ENCODE measurements at places on chromosomes 4 and X. TPM values are rescaled to one million over a fixed set of nuclear protein-coding genes. Genes with fewer than 3 reads are reported as not detected.

Gene ZXDA
- 6.8 TPM for total RNA-seq

DNA sequence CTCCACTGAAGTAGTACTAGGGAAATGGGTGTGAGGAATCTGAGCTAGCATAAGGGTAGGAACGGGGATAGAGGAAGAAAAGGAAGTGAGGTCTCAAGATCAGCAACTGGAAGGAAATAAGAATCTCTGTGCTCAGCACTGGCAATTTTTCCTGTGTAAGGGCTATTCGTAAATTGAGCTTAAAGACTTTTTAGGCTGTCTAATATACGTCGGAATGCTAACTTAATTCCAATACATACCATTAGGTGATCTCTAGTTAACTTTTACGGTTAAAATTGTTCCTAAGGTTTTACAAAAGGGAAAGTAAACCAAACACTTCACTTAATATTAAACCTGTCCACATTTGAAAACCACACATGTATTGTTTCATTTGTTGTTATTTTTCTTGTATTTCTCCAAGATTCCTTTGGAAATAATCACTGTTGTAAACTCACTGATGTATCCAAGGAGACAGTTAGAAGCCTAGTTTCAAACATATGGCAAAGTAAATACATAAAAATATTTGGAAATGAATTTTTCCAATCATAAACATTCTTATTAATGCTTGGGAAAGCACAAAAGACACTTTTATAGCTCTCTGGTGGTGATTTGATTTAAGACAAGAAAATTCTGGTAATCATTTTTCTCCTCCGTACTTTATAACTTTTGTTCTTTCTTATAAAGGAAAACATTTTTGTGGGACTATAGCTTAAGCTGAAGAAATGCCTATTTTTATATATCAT lies 28.1 kb upstream of the HPGDS start:
- DNase-seq, result no peak

GRCh38 chr4:20493761-20494353 lies 206.4 kb upstream of the PACRGL start:
- DNase-seq, result no peak

DNA sequence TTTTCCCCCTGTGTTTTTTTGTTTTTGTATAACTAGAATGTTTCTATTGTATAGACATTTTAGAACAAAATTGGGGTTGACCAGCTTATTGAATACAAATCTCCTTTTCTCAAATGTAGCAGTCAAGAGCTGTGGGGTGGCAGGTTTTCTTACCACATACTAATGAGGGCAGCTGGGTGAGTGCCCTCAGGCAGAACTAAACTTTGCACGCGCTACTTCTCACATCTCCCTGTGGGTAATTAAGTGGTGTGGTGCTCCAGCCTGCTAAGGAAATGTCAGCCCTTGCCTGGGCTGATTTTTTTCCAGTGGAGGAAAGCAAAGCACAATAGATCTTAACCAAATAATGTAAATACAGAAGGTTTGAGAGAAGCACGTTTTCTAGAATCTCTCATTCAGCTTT lies 717.6 kb upstream of the TENM3 start:
- DNase-seq, result no peak

GRCh38 chrX:56798866-56799758 lies 70.1 kb downstream of the NBDY start:
- no peak for DNase-seq

DNA sequence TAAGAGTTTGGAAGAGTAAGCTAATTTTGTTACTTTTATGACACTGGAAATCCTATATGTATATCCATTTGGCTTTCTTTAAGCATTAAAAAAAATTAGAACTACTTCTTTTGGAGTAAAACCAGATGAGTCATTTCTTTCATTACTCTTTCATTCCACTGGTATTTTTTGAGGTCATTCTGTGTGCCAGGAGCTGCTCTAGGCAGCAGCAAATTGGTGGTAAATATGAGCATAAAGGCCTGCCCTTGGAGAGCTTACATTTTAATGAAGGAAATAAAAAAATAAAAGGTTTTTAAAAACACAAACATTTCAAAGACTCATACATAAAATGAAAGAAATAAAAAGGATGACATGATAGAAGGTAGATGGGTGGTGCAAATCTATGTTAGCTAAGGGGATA lies 37.4 kb downstream of the MID1 start:
- no peak for DNase-seq

- DNase-seq, result no peak
Observed at GRCh38 chr4:137519406-137519805, 12.9 kb downstream of the PCDH18 start.

GRCh38 chrX:48035891-48036290 lies 29.1 kb downstream of the SPACA5 start:
- DNase-seq, result no peak

GRCh38 chr4:27764526-27764837 lies 903.8 kb downstream of the STIM2 start:
- no peak for DNase-seq

Measured in NCI-H460 (cell line).